Activated naive CD8-positive, alpha-beta T cell treated with anti-CD3 and anti-CD28 coated beads, Interleukin-2, amount 50 U/mL, for 16 hours (primary cell): ENCODE measurements at places on chromosomes 12 and 14.

DNA sequence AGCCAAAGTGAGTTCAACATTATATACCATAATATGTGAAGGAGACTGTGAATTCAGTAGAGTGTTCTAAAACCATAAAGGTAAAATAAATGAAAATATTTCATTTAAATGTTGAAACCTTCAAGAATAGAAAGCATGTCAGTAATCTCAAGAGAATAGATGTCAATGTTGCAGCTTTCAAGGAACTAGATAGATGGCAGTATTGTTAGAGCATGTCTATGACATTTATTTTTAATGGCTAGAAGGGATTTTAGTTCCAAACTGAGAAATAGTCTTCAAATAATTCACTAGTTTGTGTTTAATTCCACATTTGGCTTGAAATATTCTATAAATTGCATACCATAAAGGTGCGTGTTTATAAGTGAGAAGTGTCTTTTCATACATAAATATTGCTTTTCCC is 326.5 kb downstream of the FLRT2 start:
- no peak for DNase-seq

GRCh38 chr12:127496255-127496654 is 770.7 kb upstream of the TMEM132C start:
- no peak for DNase-seq

DNA sequence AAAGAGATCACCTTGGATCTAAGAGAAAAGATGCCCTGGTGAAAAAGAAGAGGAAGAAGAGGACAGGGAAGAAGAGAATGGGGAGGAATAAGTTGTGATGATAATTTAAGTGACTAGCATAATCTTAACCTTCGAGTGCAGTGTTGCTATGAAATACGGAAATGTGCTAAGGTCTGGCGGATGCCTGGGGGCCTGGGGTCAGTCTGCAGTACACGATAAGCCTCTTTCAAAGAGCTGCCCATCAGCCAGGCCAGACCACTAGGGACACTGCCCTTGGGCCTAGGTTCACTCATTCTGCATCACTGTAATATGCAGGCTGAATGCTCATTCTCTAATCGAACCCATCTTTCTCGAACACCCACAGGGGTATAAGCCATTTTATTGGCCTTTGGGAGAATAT is 83.4 kb downstream of the PLEKHG3 start:
- no peak for DNase-seq

GRCh38 chr12:45674181-45674977 is 55.1 kb upstream of the ARID2 start:
- DNase-seq = no peak

DNA sequence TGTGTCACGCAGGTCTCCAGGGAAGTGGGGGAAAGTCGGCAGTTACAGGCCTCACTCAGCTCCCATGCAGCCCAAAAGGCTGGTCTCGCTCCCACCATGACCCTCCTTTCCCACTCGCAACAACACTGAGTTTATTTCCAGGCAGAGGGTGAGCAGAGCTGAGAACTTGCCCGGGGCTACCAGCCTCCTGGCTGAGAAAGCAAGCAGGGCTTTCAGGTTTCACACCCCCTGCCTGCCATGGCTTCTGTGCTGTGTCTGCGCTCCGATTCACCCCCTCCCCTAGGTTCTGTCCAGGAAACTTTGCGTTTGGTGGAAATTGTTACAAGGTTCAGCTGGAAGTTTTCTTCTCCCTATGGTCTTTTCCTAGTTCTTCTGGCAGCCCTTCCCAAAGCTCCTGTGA is 17.1 kb downstream of the OR10G2 start:
- no peak for DNase-seq
